Aorta (tissue), 5 donors: ENCODE measurements at places on chromosomes 6 and 20. TPM values are rescaled to one million over a fixed set of nuclear protein-coding genes. Genes with fewer than 3 reads are reported as not detected.

DNA sequence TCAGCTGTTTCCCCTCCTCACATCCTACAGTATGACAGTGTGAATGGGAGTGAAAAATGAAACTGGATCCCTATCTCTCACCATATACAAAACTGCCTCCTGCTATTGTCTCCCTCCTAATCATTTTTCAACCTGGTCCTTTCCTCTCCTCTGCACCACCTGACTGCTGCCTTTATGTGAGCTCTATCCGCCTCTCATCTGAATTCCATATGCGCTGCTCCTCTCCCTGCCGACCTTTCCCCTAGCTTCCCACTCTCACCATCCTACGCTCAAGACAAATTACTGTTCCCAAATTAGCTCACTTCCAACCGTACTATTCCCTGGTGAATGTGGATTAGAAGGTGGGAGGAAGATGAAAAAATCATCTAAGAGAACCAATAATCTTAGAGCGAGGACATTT is 148.4 kb upstream of the FBXL4 start:
- no peaks in the 10 kb centered on the region for H3K4me1 ChIP-seq
- DNase-seq: no peak
- peaks cover 5% of the 10 kb centered on the region for H3K27me3 ChIP-seq
- no peak overlapping the region for H3K4me3 ChIP-seq
- H3K36me3 ChIP-seq: no peaks in the 10 kb centered on the region

DNA sequence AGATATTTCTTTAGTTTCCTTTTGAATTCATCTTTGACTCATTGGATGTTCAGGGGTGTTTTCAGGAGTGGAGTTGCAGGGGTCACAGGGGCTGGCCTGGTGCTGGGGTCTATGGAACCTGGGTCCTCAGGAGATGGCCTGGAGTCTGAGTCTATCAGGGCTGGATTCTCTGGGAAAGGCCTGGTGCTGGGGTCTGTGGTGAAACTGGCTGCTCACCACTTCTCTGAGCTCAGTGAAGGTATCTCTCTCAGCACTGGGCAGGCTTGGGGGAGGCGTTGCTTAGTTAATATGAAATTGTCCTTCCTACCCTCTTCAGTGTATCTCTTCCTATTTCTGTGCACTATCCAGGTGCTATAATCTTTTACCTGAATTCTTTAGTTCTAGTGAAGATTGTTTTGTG is 83.1 kb upstream of the SLC24A3 start:
- no peak for DNase-seq
- H3K27me3 ChIP-seq: no peaks in the 10 kb centered on the region
- no peak overlapping the region for H3K4me3 ChIP-seq
- H3K27ac ChIP-seq: no peak overlapping the region

THBS2 gene
- total RNA-seq: 1,026 TPM

CD40 gene
- total RNA-seq: 36.1 TPM

DNA sequence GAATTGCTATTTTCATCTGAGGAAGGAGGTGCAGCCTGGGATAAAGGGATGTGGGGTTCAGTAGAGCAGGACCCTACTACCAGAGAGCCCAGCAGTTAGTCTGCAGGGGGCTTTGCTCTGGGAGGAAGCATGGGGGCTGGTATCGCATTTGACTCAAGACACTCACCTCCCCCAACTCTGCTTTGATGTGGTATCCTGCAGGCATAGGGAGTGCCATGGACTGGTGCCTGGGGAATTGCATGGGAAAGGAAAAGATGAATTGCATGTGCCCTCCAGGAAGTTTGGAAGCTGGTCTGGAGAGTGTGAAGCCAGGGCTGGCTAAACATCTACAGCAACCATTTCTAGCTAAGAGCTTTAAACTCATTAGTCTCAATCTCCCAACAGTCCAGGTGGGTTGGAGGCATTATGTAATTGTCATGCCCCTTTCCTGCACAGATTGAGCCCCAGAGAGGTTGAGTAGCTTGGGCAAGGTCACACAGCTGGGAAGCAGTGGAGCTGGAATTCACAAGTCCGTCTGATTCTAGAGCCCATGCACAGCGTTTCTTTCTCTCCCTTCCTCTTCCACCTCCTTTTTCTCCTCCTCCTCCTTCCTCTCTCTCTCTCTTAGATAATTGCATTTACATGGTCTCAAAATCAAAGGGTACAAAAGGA is 26.2 kb upstream of the PNPLA1 start:
- no peaks in the 10 kb centered on the region for H3K4me1 ChIP-seq
- H3K27me3 ChIP-seq: no peaks in the 10 kb centered on the region
- no peak overlapping the region for H3K4me3 ChIP-seq

GRCh38 chr20:60630609-60631008 is 621.5 kb upstream of the CDH4 start:
- no peaks in the 10 kb centered on the region for H3K4me1 ChIP-seq
- H3K4me3 ChIP-seq: no peak overlapping the region
- no peak for DNase-seq
- no peaks in the 10 kb centered on the region for H3K27me3 ChIP-seq

TSHZ2 gene
- total RNA-seq: 95.4 TPM
